ENCODE measurements at places on chromosomes 3 and 15.

- peak; percentile 59 for DNase-seq
Measured at GRCh38 chr3:129121016-129121791, 400 bp downstream of the RAB43 start.

GRCh38 chr15:61479613-61480012 lies 250.5 kb upstream of the RORA start:
- no peak for DNase-seq

- DNase-seq, result no peak
Measured at GRCh38 chr15:82944056-82944455, 8.5 kb downstream of the HOMER2 start.

DNA sequence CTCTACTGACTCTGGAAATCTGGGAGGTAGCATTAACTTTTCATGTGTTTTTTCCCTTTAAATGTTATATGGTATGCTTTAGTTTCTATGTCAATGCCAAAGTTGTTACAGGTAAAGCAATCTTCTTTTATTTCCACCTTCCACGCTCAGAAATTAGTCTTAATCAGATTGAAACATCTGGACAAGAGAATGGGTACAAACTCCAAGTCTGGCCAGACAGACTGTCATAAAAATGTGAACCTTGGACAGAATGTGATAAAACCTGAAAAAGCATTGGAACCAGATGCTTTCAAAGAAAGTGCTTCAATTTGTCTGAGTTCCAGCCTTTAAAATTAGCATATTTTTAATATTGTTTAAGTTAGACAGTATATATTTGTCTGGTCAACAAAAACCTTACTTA lies 110.7 kb upstream of the P2RY1 start:
- no peak for DNase-seq

DNA sequence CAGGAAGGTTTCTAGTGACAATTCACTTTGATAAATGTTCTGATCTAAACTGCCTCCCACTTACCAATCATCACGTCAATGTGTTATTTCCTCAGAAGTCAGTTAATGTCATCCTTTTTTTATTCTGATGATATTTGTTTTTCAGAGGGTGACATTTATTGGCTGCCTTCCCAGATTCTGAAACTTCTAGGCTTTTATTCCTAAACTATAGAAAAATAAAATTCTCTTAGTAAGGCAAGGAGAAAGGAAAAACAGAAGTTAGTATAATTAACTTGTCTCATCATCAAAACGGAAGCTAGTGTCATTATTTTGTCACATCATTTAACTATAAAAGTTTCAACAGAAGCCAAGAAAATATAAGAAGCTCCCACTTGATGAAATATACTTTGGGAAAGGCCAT lies 100.0 kb upstream of the C3orf80 start:
- no peak for DNase-seq

DNA sequence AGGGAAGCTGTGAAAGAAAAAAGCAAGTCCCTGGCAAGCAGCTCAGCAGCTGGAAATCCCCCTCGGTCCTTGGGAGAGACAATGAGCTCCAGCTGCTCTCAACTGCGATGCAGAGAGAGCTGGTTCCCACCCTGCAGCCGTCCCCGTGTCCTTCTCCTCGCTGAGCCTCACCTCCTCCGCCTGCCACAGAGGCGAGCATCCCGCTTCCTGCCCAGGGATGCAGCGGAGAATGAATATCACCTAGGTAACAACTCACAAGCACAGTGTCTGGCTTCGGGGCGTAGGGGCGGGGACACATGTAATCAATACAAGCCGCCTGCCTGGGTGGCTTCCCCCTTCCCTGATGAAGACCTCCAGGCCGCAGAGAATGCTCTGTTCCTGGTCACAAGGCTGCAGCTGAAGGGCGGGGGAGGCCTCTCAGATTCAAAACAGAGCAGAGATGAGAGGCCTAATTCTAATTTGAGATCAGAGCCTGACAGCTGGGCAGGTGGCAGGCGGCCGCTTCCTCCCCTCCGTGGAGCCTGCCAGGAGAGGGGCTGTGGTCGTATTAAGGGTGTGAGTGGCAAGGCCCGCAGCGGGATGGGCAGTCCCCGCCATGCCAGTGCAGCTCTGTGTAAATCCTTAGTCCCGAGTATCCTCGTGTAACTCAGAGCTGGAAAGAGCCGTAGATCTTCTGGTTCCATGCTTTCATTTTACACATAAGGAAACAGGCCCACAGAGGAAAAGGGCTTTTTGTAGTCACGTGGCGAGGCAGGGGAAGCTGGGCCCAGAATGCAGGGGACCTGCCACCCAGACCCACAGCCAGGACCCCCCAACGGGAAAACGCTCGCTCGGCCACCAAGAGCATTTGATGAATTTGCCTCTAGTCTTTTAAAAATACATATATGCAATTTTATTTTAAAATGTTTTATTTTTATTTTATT lies 24.3 kb downstream of the ZDHHC19 start:
- DNase-seq, result no peak

- DNase-seq, result no peak
Measured at GRCh38 chr3:188360364-188360881, 206.5 kb downstream of the LPP start.

GRCh38 chr15:35040339-35041255 lies 44.5 kb downstream of the NANOGP8 start:
- DNase-seq, result no peak

DNA sequence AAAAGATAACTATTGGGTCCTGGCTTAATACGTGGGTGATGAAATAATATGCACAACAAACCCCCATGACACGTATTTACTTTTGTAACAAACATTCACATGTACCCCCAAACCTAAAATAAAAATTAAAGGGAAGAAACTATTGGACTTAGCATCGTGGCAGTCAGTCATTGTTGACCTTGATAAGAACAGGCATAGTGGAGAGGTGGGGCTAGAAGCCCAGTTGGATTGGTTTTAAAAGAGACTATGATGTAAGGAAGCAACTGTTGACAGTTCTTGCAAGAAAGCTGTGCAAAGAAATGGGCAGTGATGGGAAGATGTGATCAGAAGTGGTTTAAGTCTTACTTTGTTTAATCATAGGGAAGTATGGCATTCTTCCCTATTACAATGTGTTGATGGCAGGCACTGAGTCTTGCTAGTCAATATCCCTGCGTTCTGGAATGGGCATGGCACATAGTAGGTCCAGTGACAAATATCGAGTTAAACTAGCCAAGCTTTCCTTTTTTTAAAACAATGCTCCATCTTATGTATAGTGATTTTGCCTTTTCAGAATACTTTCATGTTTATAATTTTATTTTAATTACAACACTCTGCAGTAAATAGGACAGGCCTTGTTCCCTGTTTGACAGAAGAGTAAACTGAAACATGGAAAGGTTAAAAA lies 37.9 kb downstream of the CAPN7 start:
- no peak for DNase-seq

DNA sequence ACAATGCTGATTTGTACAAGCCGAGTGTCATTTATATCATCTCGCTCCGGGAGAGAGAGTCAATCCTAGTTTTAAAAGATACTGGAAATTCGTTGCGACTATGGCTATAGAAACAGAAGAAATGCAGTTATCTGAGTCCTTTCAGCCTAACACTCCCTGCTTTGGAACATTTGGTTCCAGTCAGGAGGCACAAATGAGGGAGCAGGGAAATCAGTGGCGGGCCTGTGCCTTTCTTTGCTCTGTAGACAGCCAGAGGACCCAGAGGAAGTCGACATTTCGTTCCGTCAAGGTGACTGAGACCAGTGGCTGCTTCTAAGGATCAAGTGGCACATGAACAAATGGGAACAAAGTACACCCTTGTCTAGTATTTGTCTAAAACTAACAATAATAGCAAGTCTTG lies 745 bp upstream of the RIOX2 start:
- DNase-seq, result no peak

GRCh38 chr3:129469026-129469425 lies 29.0 kb downstream of the IFT122 start:
- DNase-seq, result no peak
